ENCODE measurements at places on chromosomes 4 and X.

DNA sequence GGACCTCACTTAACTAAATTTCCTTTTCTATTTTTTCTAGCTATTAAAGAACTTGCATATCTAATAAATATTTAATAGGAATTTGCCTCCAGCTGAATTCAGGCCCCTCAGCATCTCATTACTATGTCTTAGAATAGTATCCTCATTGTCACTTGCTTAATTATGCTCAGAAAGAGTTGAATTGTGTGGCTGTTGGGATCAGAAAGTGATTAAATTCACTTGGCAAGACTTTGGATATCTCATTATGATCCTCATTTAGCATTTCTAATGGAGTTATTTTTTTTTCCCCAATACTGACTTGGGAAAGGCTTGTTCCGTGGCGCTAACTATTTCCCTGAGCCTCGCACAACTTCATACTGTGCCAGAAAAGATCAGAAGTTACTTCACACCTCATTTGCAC, 158.8 kb downstream of the IDS start:
- no peak for DNase-seq

GRCh38 chrX:2451501-2452316, 49.1 kb downstream of the DHRSX start:
- DNase-seq = no peak

- DNase-seq = no peak
These were observed 30.1 kb downstream of the NOP14 start for GRCh38 chr4:2932951-2933565.

- peak; percentile 51 for DNase-seq
These were observed 46.5 kb downstream of the HADH start for GRCh38 chr4:108036213-108036612.

DNA sequence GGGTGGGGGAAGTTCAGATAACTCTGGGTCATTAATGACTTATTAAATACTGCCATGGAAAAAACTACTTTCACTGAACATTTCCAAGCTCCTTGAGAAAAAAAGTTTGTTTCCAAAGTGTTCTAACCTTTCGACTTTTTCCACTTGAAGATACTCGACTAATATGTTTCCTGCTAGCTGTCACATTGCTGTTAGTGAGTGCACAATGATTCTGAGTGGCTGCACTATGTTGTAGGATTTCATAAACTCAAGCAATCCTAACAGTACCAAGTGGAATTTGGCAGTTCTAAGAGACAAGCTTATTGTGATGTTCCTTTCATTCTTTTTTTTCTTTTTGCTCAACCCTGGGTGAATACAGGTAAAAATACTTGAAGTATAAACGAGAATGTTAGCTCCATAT, 33.4 kb downstream of the GRXCR1 start:
- DNase-seq = no peak

GRCh38 chrX:95919605-95920004, 765.0 kb upstream of the DIAPH2 start:
- no peak for DNase-seq

DNA sequence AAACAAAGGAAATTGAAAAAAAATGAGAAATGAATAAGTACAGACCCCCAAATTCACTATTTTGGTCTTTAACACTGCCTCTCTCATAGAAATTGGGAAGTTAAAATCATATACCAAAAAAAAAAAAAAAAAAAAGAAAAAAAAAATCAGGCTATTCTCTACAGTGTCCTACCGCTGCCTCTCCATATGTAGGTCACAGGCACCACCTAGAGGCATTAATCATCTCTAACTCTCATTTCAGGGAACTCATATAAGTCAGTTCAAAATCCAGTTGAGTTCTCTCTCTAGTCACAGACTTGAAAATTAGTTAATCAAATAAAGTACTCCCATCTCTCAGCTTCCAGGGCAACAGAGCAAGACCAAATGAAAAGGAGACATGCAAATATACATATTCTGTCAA, 47.9 kb downstream of the COX18 start:
- no peak for DNase-seq

GRCh38 chr4:14035076-14035475, 407.6 kb upstream of the BOD1L1 start:
- no peak for DNase-seq

- no peak for DNase-seq
These were observed 8.9 kb upstream of the AGA start for GRCh38 chr4:177451108-177451500.

- DNase-seq = no peak
These were observed 383 bp downstream of the PCYT1B start for GRCh38 chrX:24646745-24647182.

DNA sequence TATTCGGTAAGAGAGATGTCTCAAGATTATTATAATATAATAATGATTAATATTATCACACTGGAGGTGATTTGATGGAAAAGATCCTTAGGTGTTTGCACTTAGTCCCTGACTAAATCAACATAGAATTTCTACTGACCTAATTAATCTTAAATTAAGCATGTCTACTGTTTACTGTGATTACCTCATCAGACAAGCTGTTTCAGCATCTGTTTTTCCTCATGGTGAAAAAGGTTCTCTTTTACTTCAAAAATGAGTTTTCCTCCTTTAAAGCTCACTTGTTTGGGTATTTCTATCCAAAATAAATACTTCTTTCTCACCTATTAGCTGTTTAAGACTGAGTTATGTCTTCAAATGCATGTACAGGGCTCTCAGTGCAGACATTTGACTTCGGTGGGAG, 407.8 kb downstream of the NKX6-1 start:
- no peak for DNase-seq

GRCh38 chr4:79598801-79599200, 190.8 kb upstream of the GK2 start:
- no peak for DNase-seq

DNA sequence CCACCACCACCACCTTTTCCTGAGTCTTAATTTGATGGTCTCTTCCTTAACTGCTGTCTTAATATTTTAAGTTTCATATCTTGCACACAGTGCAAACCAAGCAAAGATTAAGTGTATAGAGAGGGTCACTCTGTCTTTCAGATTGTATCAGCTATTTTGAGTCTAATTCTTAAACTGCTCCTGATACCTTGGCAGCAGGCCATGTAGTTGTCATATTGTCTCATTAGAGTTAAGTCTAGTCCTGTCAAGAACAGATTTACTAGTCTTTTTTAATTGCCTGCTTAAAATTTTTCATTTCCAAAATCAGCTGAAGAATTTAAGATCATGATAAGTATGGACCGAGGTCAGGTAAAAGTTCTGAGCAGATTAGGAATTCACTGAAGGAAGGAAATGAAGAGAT, 51.5 kb downstream of the FHIP1A start:
- DNase-seq = no peak

DNA sequence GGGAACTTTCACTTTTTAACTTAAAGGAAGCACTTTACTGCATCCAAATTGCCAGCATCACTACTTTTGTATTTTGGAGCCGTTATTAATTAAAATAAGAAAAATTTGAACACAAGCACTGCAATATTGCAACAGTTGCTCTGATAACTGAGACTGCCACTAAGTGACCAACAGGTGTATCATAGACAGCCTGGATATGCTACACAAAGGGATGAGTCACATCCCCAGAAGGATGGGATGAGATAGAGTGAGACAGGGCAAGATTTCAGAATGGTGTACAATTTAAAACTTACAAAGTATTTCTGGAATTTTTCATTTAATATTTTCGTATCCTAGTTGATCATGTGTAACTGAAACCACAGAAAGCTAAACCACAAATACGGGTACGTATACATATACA, 204.1 kb downstream of the MAPK10 start:
- DNase-seq = no peak

- no peak for DNase-seq
These were observed 140.1 kb downstream of the SPANXN4 start for GRCh38 chrX:143165778-143166177.

GRCh38 chr4:103011378-103012025, 8.0 kb downstream of the SLC9B1 start:
- no peak for DNase-seq

- no peak for DNase-seq
These were observed 56.9 kb downstream of the RBM47 start for GRCh38 chr4:40572692-40573310.

DNA sequence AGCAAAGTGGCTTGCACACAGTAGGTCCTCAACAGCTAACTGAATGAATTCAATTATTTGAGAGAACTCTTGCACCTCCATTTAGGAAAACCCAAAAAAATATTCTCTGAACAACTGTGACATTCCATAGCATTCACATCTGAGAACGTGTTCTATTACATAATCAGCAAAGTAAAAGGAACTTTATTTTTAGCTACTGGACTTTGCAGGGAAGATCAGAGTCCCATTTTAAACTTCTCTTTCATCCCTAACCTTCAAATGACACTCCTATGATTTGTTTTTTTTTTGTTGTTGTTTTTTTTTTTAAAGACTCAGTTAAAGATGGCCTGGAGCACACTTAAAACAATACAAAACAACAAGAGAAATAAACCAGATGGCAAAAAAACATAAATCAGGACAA, 30.9 kb downstream of the RAI2 start:
- DNase-seq = no peak

- no peak for DNase-seq
These were observed 192.7 kb upstream of the C1QTNF7 start for GRCh38 chr4:15235135-15235534.

GRCh38 chrX:20742106-20742505, 475.4 kb upstream of the RPS6KA3 start:
- no peak for DNase-seq

- no peak for DNase-seq
These were observed 54.4 kb downstream of the CBR4 start for GRCh38 chr4:168955674-168956073.

GRCh38 chrX:13085526-13085925, 41.1 kb upstream of the FAM9C start:
- DNase-seq = peak; percentile 22
